Activated CD8-positive, alpha-beta T cell treated with anti-CD3 and anti-CD28 coated beads for 36 hours (primary cell): ENCODE measurements at places on chromosomes 4 and X.

DNA sequence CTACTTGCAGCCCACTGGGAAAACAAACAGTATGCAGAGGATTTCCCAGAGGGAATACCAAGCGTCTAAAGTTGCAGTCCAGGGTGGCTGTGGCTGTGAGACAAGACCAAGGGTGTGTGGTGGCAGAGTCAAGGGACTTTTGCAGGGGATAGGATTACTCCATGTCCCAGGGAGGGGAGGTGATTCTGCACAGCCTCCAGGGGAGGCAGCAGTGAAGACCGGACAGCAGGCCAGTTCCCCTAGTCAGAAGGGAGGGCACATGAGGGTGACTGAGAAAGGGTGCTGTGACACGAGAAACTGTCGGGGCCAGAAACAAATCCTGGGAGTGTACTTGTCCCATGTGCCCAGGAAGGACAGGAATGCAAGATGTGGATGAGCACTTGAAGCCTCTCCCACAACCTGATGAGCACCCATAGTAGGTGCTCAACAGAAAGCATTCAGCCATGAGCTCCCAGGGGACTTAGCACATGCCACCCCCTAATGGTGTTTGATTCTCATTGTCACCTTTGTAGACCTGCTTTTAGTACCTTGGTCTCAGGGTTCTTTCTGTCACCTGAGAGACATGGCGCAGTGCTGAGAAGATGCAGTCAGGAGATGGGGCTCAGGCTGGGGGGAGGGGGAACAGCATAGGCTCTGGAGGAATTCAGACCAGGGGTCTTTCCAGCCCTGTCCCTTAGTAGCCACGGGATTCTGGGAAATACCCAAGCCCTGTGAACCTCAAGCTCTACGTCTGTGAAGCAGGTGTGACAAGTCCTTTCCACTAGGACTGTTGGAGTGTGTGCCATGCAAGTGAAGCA is 18.1 kb upstream of the HSFX3 start:
- H3K36me3 ChIP-seq, result no peaks in the 10 kb centered on the region
- DNase-seq, result no peak
- peaks cover 2% of the 10 kb centered on the region for H3K27me3 ChIP-seq
- H3K4me3 ChIP-seq, result no peak overlapping the region

DNA sequence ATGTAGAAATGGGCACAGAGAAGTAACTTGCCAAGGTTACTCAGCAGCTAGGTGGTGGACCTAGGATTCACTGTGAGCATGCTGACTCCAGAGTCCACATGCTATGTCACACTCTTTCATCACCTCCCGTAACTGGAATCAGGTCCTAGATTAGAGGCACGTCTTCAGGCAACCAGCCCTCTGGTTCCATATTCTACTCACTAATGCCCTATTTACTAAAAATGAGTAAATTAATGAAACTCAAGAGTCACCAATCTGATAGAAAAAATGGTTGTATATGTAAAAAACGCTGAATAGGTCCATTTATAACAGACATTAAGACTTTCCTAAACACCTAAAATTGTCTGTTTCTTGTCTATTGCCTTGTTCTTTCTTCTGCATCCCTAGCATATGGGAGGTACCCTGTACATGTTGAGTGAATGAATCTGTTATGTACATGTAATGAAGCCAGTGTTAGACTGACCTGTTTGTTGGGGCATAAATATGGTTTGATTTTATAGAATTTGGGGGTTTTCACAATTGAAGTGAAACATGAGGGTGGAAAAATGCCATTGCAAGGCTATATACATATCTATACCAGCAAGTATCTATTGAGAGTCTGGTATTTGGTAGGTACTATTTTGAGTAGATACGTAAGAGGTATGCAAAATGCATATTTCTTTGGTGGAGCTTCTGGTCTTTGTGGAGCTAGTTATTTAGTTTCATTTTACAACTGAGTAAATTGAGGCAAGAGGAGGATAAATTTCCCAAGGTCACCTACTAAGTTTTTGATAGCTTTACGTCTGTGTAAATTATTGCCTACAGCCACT is 7.5 kb upstream of the RUFY3 start:
- DNase-seq, result no peak
- H3K27me3 ChIP-seq, result no peaks in the 10 kb centered on the region
- H3K4me3 ChIP-seq, result no peak overlapping the region
- peaks cover 45% of the 10 kb centered on the region for H3K4me1 ChIP-seq
- peaks cover 1% of the 10 kb centered on the region for H3K36me3 ChIP-seq

GRCh38 chr4:86968547-86968946 is 33.7 kb downstream of the AFF1 start:
- H3K27ac ChIP-seq, result no peak overlapping the region
- no peak overlapping the region for H3K4me3 ChIP-seq
- no peak for DNase-seq
- no peaks in the 10 kb centered on the region for H3K36me3 ChIP-seq
- H3K27me3 ChIP-seq, result no peaks in the 10 kb centered on the region
- H3K4me1 ChIP-seq, result peaks cover 33% of the 10 kb centered on the region

- H3K27me3 ChIP-seq, result no peaks in the 10 kb centered on the region
- no peak overlapping the region for H3K27ac ChIP-seq
- H3K36me3 ChIP-seq, result no peaks in the 10 kb centered on the region
- no peak for DNase-seq
- no peaks in the 10 kb centered on the region for H3K4me1 ChIP-seq
Observed at GRCh38 chr4:114264452-114264851, 285.0 kb upstream of the ARSJ start.

- H3K36me3 ChIP-seq, result no peaks in the 10 kb centered on the region
- no peak for DNase-seq
- no peak overlapping the region for H3K27ac ChIP-seq
- no peak overlapping the region for H3K4me3 ChIP-seq
Observed at GRCh38 chr4:77493120-77493752, 112.4 kb upstream of the CXCL13 start.

- no peak overlapping the region for H3K27ac ChIP-seq
- no peaks in the 10 kb centered on the region for H3K27me3 ChIP-seq
- DNase-seq, result no peak
- H3K4me1 ChIP-seq, result no peaks in the 10 kb centered on the region
Observed at GRCh38 chrX:109793191-109793590, 60.1 kb upstream of the ACSL4 start.

DNA sequence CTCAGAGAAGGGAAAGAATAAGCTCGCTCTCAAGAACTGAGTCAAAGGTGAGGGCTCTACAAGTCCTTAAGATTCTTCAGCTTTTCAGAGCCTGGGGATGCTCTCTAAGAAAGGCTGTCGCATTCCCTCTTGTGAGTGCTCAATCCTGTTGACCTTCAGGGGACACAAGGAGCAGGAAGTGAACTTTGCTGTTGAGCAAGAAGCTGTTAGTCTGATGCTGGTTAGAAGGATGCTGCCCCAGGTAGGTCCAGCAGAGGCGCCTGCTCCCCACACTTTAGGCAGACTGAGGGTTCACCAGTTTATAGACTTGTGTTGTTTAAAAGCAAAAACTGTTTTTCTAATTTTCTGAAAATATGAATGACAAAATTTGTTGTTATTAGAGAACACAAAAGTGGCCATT is 125.4 kb upstream of the SPOCK3 start:
- DNase-seq, result no peak
- H3K27me3 ChIP-seq, result no peaks in the 10 kb centered on the region
- no peak overlapping the region for H3K27ac ChIP-seq
- no peaks in the 10 kb centered on the region for H3K36me3 ChIP-seq
- H3K4me1 ChIP-seq, result no peaks in the 10 kb centered on the region

DNA sequence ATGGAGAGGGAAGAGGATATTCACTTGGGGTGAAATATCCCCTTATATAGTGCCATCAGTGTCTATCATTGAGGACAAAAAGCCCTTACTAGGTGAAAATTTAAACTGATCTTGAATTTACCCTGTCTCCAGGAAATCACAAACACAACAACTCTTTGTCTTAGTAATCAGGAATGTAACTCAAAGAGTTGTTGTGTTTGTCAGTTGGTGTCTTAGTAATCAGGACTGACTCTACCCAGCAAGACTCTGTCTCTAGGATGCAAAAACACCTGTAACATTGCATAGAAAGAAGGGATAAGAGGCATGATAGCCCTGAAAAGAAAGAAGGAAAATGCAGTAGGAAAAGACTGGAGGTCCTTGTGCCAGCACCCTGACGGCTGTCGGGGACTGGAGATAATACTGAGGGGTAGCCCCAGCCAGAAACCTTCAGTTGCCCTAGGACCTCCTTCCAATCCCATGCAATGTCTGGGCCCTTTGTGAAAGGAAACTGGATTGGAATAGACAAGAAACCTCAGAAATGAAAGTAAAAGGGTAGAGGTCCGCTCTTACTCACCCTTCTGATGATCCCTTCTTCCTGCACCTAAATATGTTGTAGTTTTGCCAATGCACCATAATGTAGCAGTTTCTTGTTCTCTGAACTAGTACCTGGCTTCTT is 45.3 kb downstream of the HMGB2 start:
- H3K4me3 ChIP-seq, result peak overlapping the region; percentile 55
- peaks cover 15% of the 10 kb centered on the region for H3K4me1 ChIP-seq
- H3K27me3 ChIP-seq, result no peaks in the 10 kb centered on the region
- H3K36me3 ChIP-seq, result peaks cover 14% of the 10 kb centered on the region
- DNase-seq, result no peak

- no peaks in the 10 kb centered on the region for H3K36me3 ChIP-seq
- no peak overlapping the region for H3K27ac ChIP-seq
- DNase-seq, result no peak
- H3K4me3 ChIP-seq, result no peak overlapping the region
- H3K4me1 ChIP-seq, result no peaks in the 10 kb centered on the region
- H3K27me3 ChIP-seq, result peaks cover 2% of the 10 kb centered on the region
Observed at GRCh38 chr4:107131295-107131694, 95.2 kb upstream of the DKK2 start.

GRCh38 chr4:122827879-122828601 is 1.4 kb downstream of the FGF2 start:
- peaks cover 64% of the 10 kb centered on the region for H3K27me3 ChIP-seq
- H3K36me3 ChIP-seq, result no peaks in the 10 kb centered on the region
- no peak overlapping the region for H3K27ac ChIP-seq
- DNase-seq, result peak; percentile 60
- peak overlapping the region; percentile 75 for H3K4me3 ChIP-seq
- H3K4me1 ChIP-seq, result peaks cover 9% of the 10 kb centered on the region

DNA sequence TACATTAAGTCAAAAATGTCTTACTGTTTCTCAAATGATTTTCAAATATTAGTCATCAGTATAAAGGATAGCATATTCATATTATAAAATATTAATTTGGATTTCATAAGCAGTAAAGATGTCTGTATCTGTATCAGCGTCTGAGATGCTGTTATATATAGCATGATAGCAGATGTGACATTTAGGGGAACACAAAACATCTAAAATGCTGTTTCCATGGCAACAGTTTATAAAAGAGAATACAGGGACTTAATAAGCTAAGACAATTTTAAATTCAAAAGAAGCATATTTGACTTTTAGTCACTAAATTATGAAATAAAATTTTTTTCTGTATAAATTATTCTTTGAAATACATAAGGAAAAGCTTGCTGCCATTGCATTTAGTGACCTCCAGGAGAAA is 432.2 kb downstream of the PDGFC start:
- no peak for DNase-seq
- H3K4me1 ChIP-seq, result no peaks in the 10 kb centered on the region
- H3K4me3 ChIP-seq, result no peak overlapping the region
- no peaks in the 10 kb centered on the region for H3K27me3 ChIP-seq

- peaks cover 2% of the 10 kb centered on the region for H3K27me3 ChIP-seq
- H3K36me3 ChIP-seq, result no peaks in the 10 kb centered on the region
- no peaks in the 10 kb centered on the region for H3K4me1 ChIP-seq
- no peak overlapping the region for H3K27ac ChIP-seq
- DNase-seq, result no peak
Observed at GRCh38 chr4:73434311-73434710, 1.7 kb upstream of the AFP start.

- H3K36me3 ChIP-seq, result no peaks in the 10 kb centered on the region
- no peaks in the 10 kb centered on the region for H3K4me1 ChIP-seq
- H3K27ac ChIP-seq, result no peak overlapping the region
- H3K27me3 ChIP-seq, result no peaks in the 10 kb centered on the region
- no peak overlapping the region for H3K4me3 ChIP-seq
- no peak for DNase-seq
Observed at GRCh38 chr4:117814277-117815246, 219.7 kb upstream of the NDST3 start.

- H3K27ac ChIP-seq, result peak overlapping the region; percentile 34
- H3K36me3 ChIP-seq, result peaks cover 21% of the 10 kb centered on the region
- H3K4me1 ChIP-seq, result peaks cover 37% of the 10 kb centered on the region
- no peaks in the 10 kb centered on the region for H3K27me3 ChIP-seq
- H3K4me3 ChIP-seq, result no peak overlapping the region
Observed at GRCh38 chrX:9539605-9540387, 74.9 kb downstream of the TBL1X start.

DNA sequence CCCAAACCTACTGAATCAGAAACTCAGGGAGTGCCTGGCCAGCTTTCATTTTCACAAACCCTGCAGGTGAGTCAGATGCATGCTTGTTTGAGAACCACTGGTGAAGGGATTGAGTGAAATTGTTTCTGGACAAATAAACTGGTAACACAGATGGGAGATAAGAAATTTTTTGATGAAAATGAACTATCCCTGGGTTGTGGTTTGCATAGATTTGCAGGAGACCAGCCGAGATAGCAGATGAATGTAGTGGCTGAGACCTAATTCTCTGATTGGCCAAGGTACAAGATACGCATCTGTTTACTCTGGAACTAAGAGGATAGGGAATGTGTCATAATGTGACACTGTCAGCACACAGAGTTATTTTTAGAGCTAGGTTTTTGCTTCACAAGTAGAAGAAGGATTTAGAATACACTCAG is 117.8 kb upstream of the NOCT start:
- H3K4me1 ChIP-seq, result no peaks in the 10 kb centered on the region
- no peaks in the 10 kb centered on the region for H3K36me3 ChIP-seq
- no peak overlapping the region for H3K27ac ChIP-seq
- no peak overlapping the region for H3K4me3 ChIP-seq

GRCh38 chrX:46642145-46642544 is 68.6 kb downstream of the CHST7 start:
- no peaks in the 10 kb centered on the region for H3K27me3 ChIP-seq
- no peak overlapping the region for H3K4me3 ChIP-seq
- peaks cover 10% of the 10 kb centered on the region for H3K36me3 ChIP-seq
- no peak for DNase-seq
